ENCODE measurements at places on chromosomes 13 and 19. TPM values are rescaled to one million over a fixed set of nuclear protein-coding genes. Genes with fewer than 3 reads are reported as not detected.

GRCh38 chr13:91085127-91085526, 262.4 kb upstream of the MIR17HG start:
- no peak for DNase-seq

- no peak for DNase-seq
These were observed 298.2 kb downstream of the DCLK1 start for GRCh38 chr13:35833031-35833430.

- no peak for DNase-seq
These were observed 8.3 kb upstream of the MZF1 start for GRCh38 chr19:58581227-58582141.

- no peak for DNase-seq
These were observed 6.0 kb upstream of the KATNAL1 start for GRCh38 chr13:30313311-30313710.

- DNase-seq: no peak
These were observed 470.8 kb downstream of the PCDH20 start for GRCh38 chr13:60944863-60945262.

DNA sequence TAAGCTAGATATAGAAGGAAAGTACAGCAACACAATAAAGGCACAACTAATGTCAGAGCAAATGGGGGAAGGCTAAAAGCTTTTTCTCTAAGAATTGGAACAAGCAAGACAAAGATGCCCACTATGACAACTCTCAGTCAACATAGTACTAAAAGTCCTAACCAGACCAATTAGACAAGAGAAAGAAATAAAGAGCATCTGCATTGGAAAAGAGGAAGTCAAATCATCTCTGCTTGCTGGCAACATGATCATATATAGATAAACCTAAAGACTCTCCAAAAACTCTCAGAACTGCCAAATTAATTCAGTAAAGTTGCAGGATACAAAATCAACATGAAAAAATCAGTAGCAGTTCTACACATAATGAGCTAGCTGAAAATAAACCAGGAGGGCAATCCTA, 542.0 kb downstream of the DIAPH3 start:
- no peak for DNase-seq

GRCh38 chr19:46931202-46931601, 70.4 kb downstream of the ARHGAP35 start:
- DNase-seq: no peak

DNA sequence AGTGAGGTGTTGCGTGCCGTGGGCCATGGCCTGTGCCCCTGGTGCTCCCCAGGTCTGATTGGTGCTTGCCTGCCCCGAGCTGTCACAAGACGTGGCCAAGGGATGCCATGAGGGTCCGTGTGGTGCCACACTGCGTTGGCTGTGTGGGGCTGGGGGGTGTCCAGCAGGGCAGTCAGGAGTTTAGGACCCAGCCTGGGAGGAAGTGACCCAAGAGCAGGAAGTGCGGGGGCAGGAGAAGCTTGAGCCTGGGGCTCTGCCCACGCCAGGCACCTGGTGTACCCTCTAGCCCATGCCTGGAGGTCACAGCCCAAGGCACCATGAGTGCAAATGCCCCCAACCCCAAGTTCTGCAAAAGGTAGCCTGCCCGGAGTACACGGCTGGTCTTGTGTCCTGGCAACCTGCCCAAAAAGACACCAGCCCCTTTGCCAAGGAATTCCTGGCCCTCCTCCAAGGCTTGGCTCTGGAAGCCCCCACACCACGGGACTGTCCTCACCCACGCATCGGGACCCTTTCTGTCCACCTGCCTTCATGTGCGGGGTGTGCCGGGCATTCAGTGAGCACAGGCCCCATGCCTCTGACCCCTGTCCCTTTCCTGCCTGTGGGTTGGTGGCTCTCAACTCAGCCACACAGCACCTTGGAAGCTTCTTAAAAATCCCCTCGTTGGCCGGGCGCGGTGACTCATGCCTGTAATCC, 24.9 kb downstream of the MPND start:
- DNase-seq: no peak

- no peak for DNase-seq
These were observed 36.7 kb downstream of the USPL1 start for GRCh38 chr13:30654430-30654829.

DNA sequence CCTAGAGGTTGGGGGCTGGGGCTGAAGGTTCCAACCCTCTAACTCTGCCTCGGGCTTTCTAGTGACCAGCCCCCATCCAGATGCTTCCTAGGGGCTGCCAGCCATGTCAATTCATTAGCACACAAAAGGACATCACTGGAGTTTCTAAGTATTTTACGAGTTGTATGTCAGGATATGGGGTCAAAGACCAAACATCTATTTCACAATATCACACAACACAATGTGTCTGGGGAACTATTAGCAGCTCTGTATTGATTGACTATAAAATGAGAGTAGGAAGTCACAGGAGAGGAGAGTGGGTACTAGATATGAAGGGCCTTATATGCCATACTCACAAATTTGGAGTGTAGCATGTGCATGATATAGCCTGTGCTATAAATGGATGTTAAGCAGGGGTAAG, 42.1 kb downstream of the LPAR6 start:
- no peak for DNase-seq

DNA sequence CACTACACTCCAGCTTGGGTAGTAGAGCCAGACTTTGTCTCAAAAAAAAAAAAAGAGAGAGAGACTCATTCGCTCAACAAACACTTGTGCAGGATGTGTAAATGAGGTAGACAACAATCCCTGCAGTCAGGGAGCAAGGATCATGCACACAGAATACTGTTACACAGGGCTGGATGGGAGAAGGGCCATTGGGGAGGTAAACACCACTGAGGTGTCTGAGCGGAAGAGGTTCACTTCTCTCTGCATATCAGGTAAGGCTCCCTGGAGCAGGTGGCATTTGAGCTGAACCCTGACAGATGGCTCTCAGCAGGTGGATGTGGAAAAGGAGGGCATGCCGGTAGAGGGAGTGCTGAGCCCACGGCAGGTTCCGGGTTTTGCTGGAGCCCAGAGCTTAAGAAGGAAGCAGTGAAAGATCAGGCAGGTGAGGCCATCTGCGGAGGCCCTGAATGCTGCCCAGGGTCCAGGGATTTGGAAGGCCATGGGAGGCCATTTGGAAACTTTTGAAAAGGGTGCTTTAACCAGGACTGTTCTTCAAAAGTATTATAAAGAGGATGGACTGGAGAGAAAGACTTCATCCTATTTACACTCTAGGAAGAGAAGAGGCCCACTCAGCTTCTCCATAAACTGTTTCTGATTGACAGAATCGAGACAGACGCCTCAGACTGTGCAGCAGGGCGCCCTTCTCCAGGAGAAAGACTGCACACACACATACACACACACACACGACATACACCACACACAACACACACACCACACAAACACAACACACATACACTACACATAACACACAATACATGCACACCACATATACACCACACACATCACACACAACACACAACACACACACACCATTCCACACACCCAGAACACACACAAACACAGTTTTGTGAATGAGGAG, 199.4 kb downstream of the USP12 start:
- no peak for DNase-seq

DNA sequence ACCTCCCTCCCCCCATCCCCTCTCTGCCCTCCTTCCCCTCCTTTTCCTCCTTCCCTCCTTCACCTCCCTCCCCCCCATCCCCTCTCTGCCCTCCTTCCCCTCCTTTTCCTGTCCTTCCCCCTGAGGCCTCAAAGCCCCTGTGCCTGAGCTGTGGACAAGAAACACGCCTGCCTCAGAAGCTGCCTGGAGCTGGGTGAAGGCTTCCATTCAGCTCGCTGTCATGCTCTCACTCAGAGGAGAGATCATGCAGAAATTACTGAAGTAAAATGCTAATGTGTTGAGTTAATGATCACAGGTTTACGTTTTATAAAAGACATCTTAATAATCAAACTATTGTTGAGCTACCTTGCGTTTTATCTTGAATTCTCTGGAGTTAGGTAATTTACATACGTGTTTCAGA, 114.5 kb downstream of the ATP11A start:
- DNase-seq: no peak

DNA sequence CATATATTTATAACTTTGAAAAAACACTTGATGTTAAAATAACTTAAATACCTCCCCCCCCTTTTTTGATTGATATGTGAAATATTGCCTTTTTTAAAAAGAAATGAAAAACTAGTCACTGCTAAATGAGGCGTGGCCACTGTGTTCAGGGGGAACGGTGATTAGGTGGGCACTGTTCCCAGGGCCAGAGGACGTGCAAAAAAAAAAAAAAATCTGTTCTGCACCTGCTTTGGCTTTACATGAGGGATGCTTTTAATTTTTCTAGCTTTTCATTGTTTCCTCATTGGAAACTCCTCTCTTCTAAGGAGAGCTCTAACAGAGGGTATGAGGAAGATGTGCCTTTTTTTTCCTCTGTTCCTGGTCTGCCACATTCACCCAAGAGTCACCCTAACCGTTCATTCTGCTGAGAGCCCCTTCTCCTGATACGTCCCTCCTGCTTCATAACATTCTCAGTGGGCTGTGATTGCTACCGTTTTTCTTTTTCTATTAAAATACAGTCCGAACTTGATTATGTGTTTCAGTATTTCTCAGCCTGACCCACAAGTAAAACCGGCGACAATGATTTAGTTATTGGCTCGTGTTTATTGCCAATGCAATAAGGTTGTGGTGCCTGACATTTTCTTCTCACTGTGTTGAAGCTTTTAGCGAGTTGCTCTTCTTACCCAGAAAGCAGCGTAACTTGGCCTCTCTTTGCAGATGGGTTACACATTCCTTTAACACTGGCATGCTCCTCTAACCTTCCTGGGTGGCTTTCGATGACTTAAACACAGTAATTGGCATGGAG, 64.8 kb upstream of the ZNF536 start:
- DNase-seq: no peak

DNA sequence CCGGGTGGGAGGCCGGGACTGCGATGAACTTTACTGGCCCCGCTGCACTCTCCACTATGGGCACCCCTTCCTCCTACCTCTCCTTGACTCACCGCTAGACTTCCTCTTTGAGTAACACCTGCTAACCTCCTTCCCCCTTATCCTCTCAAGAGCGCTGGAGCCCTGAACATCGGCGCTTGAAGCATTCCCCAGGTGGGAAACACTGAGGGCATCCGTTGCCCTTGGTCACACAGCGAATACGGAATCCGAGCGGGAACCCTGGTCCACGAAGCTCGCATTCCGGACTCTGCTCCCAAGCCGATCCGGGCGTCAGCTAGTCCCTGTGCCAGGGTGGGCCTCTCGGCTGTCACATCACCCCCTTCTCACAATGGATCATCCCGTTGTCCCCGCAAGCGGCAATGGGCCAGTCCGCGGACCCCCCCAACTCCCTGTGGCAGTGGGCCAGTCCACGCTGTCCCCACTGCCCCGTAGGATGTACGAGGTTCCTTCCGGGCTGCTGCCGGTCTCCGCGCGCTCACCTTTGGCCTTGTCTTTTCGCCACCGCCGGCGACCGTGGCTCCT, 4.2 kb downstream of the LIPE start:
- no peak for DNase-seq

DNA sequence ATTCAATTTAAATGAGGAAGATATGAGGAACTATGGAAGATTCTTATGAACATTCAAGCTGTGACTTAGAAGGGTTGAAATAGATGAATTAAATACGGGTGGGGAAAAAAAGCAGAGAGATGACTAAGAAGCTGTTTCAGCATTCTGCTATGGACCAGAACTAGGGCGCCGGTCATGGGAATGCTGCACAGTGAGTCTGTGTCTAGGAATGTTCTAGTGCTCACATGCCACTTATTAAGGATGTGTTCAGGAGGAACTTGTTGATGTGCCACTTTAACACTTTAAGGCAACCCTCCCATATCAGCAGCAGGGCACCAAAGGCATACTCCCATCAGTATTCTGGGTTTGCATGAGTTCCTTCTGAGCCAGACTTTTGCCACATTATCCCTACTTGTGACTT, 152.1 kb downstream of the POSTN start:
- DNase-seq: no peak

GRCh38 chr19:44202470-44202869, 9.9 kb upstream of the ZNF227 start:
- DNase-seq: no peak

- DNase-seq: no peak
These were observed 73.2 kb downstream of the CDADC1 start for GRCh38 chr13:49320975-49321374.

- no peak for DNase-seq
These were observed 135.3 kb upstream of the MIR17HG start for GRCh38 chr13:91212231-91212630.

GRCh38 chr13:58461217-58461616, 829.7 kb downstream of the PCDH17 start:
- DNase-seq: no peak

PET100 gene
- total RNA-seq: 16.7 TPM

MBD3L2 gene
- not detected for total RNA-seq

C19orf47 gene
- 17.4 TPM for total RNA-seq
